Activated naive CD4-positive, alpha-beta T cell treated with Interleukin-2 at 50 U/mL for 16 hours (primary cell): ENCODE measurements at places on chromosomes 1 and 21.
A peak's percentile ranks its signal among the peaks of the same experiment; 100 is the strongest.

GRCh38 chr1:1165900-1166421 is 7.7 kb upstream of the TTLL10 start:
- no peak for DNase-seq

- no peak for DNase-seq
These were observed 20.8 kb downstream of the TNNT2 start for GRCh38 chr1:201356701-201357100.

DNA sequence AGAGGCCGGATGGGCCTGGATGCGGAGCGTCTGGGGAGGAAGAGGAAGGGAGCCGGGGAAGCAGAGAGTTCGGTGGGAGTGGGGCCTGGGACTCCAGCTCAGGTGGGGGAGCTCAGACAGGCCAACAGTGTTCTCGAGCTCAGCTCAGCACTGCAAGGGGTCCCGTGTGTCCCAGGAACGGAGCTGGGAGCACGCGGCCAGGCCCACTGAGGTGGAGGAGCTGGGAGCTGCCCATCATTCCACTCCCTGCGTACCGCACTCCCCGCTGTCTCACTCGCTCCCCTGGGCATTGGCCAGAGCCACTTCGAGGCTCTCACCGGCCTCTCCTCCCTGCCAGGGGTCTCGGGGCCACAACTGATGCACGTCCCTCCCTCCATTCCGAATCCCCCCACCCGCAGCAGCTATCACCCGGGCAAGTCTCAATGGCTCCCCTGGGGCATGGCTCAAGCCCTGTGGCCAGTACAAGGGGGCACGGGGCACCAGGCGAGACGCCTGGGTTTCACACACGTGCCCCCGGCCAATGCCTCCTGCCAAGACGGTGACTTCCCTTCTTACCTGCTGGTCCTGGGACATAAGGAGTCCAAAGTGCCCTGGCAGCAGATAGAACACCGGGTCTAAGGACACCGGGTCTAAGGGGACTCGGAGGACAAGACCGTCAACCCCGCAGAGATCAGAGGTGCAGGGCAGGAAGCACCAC is 30.3 kb upstream of the COL6A2 start:
- DNase-seq, result no peak

- peak; percentile 11 for DNase-seq
These were observed 382 bp upstream of the RASAL2 start for GRCh38 chr1:178093494-178093950.

DNA sequence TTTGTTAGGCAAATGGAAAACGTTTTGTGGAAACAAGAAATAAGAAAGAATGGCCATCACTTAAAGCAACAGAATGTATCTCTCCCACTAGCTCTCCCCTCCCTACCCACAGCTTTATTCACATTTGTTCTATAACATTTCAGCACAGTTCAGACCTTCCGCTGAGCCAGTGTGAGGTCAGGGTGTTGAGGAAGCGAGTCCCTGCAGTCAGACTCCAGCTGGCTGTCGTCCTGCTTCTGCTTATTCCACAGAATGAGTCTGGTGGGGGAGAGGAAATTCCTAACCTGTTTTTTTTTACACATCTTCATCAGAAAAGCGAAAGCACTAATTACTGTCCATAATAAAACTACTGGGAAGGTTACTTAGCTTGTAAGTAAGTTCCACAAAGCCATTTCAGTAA is 39.0 kb downstream of the MRPL39 start:
- DNase-seq, result peak; percentile 49

GRCh38 chr1:68600049-68600661 is 103.3 kb upstream of the DEPDC1 start:
- no peak for DNase-seq

DNA sequence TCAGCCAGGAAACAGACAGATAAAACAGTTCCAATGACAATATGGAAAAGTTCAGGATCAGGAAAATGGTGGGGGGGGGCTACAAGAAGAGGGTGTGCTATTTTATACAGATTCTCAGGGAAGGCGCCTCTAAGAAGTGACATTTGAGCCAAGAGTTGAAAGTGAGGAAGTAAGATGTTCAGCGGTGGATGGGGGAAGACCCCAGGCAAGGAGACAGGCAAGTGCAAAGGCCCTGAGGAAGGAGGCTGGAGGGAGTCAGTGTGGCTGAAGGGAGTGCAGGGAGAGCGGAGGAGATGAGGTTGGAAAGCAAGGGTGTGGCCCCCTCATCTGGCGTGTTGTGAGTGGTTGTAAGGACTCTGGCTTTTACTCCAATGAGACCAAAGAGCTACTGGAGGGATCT is 8.4 kb upstream of the PDZK1IP1 start:
- no peak for DNase-seq

DNA sequence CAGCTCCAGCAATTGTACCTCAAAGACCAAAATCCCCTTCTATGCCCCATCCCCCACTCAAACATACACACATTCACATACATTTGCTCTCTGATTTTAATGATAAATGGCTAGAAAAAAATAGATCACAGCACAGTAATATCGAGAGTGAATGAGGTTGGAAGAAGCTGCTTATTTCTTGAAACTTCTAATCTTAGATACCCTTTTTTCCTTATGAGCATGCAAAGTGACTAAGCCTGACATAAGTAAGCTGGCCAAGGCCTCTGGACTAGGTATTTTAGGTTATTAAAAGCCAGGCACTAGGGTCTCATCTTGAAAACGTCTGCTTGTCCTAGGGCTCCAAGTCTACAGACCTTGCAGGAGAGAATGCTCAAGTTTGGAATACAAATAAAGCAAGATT is 133.6 kb downstream of the TGFBR3 start:
- no peak for DNase-seq

DNA sequence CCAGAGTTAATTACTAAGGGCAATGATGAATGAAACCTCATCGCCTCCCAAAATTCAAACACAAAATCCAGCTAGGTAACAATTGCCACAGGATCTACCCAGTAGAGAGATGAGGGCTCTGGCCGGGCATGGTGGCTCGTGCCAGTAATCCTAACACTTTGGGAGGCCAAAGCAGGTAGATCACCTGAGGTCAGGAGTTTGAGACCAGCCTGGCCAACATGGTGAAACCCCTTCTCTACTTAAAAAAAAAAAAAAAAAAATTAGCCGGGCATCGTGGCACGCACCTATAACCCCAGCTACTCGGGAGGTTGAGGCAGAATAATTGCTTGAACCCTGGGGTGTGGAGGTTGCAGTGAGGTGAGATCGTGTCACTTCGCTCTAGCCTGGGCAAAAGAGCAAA is 15.8 kb downstream of the CD2 start:
- no peak for DNase-seq

DNA sequence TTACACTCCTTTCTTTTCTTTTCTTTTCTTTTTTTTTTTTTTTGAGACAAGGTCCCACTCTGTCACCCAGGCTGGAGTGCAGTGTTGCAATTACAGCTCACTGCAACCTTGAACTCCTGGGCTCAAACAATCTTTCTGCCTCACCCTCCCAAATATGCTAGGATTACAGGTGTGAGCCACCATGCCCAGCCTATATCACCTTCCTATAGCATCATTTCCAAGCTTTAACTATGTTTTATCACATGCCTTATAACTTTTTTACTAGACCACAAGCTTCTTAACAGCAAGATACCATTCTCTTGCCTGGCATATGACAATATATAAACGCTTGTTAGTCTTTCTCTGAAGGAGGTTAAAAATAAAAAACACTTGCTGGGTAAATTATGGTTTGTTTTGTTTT is 55.3 kb upstream of the MUTYH start:
- DNase-seq, result no peak

DNA sequence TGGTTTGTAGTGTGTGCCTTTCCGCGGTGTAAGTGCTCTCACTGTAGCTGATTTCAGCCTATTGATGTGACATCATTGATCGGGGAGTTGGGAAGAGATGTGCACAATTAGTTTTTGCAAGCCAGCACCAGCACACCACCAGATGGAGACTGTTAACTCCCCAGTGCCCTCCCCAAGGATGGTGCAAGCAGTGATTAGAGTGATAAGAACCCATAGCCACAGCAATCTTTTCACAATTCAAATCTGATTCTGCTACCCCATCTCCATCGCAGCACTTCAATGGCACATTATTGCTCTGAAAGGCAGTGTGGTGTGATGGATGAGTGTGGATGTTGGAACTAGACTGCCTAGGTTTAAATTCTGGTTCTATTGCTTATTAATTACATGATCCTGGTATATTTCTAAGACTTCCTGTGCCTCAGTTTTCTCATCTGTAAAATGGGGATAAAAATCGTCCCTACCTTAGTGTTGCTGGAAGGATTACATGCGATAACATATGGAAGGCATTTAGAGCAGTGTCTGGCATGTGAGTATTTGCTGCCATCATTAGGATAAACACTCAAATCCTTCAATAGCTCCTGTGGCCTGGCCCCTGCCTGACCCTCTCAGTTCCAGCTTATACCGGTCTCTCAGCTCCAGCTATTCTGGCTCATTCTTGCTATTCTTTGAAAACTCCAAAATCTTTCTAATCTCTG is 6.7 kb downstream of the CSF3R start:
- DNase-seq, result no peak

- DNase-seq, result no peak
These were observed 1.6 kb upstream of the EFNA1 start for GRCh38 chr1:155125946-155126555.

GRCh38 chr1:66575739-66576138 is 41.8 kb downstream of the SGIP1 start:
- DNase-seq, result no peak

DNA sequence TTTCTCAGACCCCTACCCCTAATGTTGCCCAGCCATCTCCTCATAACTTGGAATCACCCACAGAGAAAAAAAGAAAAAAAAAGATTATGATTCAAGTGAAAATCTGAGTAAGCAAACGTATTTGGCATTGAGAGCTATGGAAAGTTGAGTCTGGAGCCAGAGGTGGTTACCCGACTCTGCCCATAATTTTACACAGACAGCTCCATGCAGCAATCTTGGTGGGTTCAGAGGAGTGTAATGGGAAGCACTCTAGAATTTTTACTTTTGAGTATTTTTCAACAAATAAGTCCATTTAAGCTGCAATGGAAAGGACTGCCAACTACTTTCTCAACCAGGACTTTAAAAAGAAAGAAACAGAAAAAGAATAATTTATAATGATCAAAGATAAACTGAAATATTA is 62.7 kb downstream of the ZC3H11B start:
- DNase-seq, result no peak

- no peak for DNase-seq
These were observed 269.2 kb downstream of the NEGR1 start for GRCh38 chr1:72013161-72013560.

DNA sequence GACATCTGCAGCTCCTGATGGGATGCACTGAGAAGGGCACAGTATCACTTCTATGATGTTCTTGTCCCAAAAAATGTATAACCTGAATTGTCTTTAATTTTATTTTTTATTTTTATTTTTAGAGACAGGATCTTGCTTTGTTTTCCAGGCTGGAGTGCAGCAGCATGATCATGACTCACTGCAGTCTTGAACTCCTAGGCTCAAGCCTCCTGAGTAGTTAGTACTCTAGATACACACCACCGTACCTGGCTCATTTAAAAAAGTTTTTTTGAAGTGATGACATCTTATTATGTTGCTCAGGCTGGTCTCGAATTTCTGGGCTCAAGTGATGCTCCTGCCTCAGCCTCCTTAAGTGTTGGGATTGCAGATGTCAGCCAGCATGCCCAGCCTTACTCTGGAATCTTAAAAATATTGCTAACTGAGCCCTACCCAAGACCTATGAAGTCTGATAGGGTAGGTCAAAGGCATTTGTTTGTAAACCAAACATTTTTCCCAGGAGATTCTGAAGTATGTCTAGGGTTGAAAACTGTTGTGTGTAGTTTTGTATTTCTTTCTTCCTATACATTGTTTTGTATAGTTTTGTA is 68.9 kb downstream of the ATF6 start:
- no peak for DNase-seq

- DNase-seq, result no peak
These were observed 74.8 kb upstream of the HAO2 start for GRCh38 chr1:119293797-119294196.

- DNase-seq, result no peak
These were observed 129.8 kb downstream of the CRB1 start for GRCh38 chr1:197397895-197398294.

DNA sequence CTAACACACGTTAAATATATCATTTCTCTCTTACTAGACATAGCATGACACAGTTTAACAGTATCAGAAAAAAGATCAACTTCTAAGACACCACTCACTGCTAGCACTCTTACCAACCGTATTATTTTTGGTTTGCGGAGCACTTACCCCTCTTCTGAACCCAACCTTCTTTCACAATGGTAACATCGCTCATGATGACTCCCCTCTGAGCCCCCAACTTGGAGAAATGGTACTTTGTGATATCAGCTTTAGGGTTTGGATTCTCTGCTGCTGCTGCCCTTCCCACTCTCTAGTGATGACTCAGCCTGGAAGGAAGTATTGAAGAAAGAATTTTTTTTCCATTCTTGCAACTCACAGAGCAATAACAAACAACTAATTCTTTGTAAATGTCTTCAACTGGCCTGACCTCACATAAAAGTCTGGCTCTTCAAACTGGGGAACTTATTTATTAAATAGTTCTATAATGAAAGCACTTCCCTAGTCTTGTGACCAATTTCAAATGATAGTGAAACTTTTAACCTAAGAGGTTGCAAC is 7.0 kb downstream of the AKT3 start:
- peak; percentile 24 for DNase-seq

DNA sequence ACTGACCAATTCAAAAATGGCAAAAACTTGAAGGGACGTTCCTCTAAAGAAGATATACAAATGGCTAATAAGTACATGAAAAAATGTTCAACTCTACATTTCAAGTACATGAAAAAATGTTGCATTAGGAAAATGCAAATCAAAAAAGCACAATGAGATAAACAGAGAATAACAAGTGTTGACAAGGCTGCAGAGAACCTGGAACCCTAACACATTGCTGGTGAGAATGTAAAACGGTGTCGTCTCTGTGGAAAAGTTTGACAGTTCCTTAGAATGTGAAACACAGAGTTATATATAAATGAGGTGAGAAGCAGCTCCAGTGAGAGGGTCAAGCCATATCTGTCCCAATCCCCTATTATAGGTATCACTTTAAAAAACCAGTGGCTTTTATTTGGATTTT is 44.6 kb upstream of the RBM34 start:
- DNase-seq, result no peak

DNA sequence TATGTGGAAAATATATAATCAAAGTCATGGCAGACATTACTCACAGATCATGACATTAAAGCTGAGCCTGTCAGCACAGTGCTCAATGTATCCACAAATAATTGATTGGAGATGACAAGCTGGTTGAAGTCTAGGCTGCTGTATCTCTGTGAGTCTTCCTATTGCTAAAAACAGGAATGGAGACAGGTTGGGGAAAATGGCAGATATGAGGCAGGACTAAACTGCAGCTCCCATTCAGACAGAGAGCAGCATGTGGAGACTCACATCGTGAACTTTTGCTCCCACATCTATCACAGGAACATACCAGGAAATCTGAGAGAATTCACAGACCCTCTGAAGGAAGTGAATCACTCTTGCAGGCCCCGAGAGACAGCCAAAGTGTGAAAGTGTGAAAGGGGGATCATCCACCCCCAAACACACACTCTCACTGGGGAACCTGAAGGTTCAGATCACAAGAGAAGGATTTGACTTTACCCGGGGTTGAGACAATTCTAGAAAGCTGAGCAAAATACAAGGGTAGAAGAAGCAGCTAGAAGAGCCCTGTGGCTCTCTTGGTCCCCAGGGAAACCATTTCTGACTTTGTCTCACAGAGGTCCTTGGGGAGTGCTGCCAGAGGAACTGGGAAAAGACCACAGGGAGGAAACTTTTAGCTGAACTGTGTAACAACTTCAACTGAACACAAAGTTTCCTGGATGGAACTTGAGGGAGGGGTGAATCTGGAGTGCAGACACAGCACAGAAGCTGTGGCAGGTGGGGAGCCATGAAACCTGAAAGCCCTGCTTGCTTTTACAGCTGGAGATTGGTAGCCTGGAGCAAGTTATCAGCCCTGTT is 173.4 kb downstream of the S1PR1 start:
- DNase-seq, result no peak
